Erythroblast (primary cell): ENCODE measurements at places on chromosomes 5 and 9.

GRCh38 chr5:138685193-138685745 is 68.0 kb upstream of the CTNNA1 start:
- DNase-seq: peak; percentile 11

DNA sequence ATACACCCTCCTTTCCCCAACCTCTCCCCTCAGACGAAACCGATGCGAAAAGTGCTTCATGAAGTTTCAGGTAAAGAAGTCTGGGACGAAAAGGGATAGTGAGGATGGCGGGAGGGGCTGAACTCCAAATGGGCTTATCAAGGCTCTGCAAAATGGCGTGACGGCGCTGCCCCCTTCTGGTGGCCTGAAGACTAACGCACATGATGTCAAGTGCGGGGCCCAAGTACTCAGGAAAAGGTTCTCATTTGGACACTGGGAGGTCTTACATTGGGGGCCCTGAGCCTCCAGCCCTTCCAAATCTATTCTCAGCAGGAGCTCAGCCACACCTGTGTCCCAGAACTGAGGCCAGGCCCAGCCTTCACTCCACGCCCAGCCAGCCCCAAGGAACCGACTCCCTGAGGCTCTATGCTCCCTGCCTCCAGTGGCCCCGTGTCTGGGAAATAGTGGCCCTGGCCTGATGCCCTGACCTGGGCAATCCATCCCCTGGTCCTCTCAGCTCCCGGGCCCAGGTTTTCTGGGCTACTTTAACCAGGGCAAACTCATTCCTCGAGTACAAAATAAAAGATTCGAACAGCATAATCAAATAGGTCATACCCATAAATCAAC is 119.9 kb downstream of the KCNIP1 start:
- DNase-seq: peak; percentile 47

DNA sequence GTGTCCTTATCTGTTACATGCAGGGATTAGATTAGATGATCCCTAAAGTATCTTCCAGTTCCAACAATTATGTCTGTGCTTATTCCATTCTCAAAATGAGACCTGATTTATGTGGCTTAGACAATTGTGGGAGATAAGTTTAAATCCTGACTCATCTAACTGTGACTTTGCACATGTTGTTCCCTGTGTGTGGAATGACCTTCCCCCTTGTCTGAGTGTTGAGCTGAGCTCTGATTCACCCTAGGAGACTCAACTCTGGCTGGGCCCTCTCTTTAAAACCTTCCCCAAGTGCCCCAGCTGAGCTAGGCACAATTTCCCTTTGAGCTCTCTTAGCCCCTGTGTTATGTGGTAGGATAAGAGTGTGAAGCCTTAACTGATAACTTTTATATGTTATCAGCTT is 118.9 kb upstream of the ELL2 start:
- DNase-seq: peak; percentile 28

DNA sequence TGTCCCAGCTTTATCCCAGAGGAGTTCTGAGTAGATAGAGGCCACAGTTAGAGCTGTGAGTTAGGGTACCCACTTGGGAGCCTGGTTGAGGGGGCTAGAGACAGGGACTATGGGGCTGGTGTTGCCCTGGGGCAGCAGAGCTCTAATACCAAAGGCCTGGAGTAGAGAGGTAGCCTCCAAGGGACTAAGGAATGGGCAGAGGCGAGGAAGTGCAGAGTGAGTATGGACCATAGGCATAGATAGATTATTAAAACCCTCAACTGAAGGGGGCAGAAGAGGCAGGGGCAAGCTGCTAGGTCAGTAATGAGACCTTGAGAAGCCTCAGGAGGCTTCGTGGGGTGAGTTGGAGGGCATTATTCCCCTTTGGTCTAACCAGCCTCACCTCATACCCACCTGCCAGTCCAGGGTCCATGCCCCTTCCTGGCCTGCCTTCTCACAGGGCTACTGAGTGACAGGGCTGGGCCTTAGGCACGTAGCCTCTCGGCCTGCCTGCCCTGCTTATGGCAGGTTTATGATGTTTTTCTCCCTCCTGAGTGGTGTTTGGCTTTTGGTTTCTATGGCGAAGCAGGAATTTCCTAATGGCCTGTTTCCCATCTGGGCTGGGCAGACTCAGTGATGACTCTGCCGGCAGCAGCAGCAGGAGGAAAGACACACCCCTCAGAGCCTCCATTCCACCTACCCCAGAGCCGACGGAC is 8.0 kb downstream of the PDLIM4 start:
- no peak for DNase-seq

GRCh38 chr9:106717686-106718085 is 145.3 kb upstream of the ZNF462 start:
- DNase-seq: no peak

DNA sequence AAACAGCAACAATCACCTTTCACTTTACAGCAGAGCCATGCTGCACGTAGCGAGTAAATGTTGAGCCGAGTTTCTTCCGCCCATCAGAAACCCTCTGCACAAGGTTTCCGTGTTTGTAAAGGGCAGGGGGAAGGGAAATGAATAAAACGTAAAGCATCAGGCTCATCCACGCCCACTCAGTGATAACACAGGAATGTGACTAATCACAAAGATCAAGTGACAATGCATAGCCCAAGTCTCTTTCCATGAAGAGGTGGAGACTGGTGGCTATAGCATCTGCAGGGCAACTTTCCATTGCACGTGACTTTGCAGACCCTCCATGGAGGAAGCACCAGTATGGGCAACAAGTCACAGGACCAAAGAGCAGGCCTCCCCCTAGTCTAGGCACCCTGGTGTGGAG is 56.6 kb downstream of the CAMSAP1 start:
- peak; percentile 18 for DNase-seq
